ENCODE measurements at places on chromosomes 1 and 21.
A peak's percentile ranks its signal among the peaks of the same experiment; 100 is the strongest.

GRCh38 chr1:22861764-22862440 lies 110.8 kb downstream of the LACTBL1 start:
- DNase-seq = no peak

DNA sequence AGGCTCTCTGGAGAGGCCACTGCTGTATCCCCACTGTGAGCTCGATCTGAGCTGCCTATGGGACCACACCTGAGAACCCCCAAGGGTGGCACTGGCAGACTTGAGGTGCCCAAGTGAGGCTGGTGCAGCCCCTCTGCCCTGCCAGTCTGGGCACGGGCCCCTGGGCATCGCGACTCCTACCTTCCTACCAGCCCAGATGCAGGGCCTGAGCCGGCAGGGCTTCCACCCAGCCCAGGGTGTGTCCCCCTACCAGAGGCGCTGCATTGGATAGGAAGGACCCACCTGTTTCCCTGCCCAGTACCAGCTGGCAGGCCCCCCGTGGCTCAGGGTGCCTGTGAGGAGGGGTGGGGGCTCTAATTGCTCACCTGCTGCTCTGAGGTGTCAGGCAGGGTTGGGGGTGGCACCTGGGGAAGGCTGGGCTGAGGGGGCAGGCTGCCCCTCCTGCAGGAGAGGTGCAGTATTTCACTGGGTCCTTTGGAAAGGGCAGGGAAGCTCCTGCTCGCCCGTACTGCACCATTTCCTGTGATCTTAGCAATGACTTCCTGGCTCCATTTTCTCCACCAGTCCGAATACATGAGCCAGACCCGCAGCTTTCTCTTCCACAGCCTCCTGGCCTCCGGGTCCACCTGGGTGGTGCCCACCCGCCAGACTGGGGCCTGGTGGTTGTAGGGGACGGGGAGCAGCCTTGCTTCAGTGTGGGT lies 11.8 kb downstream of the TP73 start:
- DNase-seq = peak; percentile 73

DNA sequence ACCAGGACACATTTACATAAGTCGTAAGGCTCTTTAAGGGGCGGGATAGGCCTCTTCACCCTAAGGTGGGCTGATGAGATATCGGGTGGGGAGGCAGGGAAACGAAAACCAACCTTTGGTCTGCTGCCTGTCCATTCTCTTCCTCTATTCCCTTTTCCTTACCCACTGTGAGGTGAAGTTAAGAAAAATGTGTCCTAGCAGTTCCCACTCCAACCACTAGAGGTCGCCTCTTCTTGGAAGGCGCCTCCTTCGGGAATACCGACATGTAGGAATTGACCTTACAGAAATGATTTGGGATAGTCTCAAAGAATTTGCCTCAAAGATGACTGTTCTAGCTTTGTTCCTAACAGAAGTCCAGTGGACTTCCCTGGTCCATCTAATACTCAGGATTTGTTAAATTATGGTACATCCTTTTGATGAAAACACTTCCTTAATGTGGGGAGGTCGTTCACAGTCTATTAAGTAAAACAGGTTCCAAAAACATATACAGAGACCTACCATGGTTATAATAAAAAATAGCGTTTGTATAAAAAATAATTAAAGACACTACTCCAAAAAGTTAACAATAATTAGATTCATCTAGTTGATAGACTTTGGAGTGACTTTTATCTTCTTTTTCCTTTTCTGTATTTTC lies 14.1 kb downstream of the AZIN2 start:
- DNase-seq = peak; percentile 52

GRCh38 chr1:27406362-27406680 lies 13.9 kb downstream of the GPR3 start:
- no peak for DNase-seq

GRCh38 chr1:818618-819291 lies 105.0 kb upstream of the SAMD11 start:
- no peak for DNase-seq

GRCh38 chr1:40830419-40830943 lies 31.7 kb downstream of the CITED4 start:
- no peak for DNase-seq

DNA sequence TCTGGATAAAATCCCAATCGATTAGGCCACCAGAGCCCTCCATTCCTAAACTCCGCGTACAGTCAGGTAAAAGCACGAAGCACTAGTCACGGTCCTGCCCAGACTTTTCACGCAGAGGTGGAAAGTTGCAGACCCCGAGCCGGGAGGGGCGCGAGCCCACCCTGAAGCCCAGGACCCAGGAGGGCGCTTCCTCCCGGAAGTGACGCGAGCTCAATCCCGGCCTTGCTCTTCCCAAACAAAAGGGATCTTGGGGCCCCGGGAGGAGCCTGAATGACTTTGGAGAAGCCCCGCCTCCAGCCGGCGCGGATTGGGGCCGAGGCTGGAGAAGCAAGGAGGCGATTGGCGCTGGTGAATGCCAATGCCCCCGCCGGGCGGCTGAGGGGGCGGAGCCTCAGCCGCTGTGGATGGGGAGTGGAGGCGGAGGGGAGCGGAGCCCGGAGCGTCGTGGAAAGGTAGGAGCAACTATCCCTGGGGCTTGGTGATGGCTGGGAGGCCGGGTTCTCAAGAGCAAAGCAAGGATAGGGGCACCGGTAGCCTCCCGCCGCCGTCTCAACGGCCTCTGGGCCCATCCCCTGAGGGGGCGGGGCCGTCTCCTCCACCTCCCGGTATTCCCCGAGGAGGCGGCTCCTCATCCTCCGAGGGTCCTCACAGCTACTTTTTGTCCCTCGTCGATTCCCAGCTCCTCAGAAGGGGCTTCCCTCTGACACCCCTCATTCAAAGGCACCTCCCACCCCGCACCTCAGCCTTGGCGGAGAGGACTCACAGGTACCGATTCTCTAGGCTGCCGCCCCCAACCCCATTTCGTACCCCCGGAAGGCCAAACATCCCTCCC lies at the start of gene CTTNBP2NL:
Gene CTTNBP2NL, plus strand, starts transcription at position 394 of the 832 bp plus-strand sequence. CDS start 19,952 bp downstream, outside the sequence.
- peak; percentile 99 for DNase-seq

- DNase-seq = no peak
Observed at GRCh38 chr1:79302380-79302930, 295.9 kb upstream of the ADGRL4 start.

GRCh38 chr1:232322162-232322734 lies 307.7 kb downstream of the SIPA1L2 start:
- DNase-seq = peak; percentile 50

DNA sequence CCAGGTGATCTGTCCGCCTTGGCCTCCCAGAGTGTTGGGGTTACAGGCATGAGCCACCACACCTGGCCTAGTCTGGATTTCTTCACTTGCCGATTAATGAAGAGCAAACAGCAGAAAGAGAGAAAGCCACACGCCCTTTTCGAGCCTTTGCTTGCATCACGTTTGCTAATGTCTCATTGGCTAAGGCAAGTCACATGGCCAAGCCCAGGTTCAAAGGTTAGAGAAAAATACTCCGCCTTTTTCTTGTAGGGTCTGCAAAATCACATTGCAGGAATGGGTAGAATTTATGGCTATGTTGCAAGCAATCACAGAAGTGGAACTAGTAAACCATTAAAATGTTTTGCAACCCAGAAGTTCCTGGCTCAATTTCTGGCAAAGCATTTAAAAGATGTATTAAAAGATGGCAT lies 26.8 kb upstream of the BACH1 start:
- no peak for DNase-seq

GRCh38 chr21:36023092-36023480 lies 37.2 kb downstream of the SETD4 start:
- DNase-seq = no peak

GRCh38 chr21:35737899-35738346 lies 322.4 kb downstream of the SETD4 start:
- DNase-seq = no peak

GRCh38 chr1:66490816-66491215 lies 43.1 kb upstream of the SGIP1 start:
- DNase-seq = no peak

DNA sequence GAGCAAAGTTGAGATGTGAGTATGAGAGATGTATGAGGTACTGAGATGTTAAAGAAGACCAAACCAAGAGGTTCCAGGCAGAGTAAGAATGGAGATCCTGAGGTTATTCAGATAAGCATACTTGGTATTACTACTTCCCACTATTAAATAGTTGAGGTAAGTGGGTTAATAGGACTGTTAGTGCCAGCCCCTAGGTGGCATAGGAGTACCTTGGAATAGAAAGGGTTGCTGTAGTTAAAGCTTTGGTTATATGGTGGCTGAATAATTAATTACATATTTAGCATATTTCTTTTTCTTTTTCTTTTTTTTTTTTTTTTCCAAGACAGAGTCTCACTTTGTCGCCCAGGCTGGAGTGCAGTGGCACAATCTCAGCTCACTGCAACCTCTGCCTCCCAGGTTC lies 397.9 kb upstream of the TMPRSS15 start:
- no peak for DNase-seq

GRCh38 chr21:34522284-34522683 lies 10.3 kb upstream of the KCNE1 start:
- no peak for DNase-seq

DNA sequence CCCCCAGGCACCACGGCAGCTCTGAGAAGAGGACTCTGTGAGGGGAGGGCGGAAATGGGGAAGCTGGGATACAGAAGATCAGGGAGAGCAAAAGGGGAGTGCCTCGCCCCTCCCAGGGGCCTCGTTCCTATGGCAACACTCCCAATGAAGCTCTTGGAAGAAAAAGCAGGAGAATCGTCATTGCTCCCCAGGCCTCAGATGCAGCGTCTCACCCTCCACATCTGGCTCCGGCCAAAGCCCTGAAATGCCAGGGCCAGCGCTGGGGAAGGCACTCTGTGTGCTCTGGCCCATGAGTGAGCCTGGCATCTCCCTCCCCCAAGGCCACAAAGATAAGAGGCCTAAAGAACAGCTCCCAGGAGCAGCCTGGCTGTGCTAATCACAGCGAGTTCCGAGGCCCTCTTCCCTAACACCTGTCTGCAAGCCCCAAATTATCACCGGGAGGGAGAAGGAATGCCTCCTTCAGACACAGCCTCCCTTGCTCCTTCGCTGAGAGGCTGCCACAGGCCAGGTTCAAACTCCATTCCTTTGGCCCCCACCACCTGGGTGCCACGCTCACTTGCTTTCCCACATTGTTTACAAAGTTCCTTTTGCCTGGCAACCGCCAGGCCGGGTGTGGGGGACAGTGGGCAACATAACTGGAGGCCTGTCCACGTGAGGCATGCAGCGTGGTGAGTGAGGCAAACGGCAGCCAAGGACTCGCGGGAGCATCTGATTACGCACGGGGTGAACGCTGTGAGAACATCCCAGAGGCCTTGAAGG lies 27.8 kb downstream of the ECE1 start:
- no peak for DNase-seq

Data from NCI-H345 (cell line).